Cerebellar cortex (tissue), 1 donor: ENCODE measurements at places on chromosomes 2 and 18.

DNA sequence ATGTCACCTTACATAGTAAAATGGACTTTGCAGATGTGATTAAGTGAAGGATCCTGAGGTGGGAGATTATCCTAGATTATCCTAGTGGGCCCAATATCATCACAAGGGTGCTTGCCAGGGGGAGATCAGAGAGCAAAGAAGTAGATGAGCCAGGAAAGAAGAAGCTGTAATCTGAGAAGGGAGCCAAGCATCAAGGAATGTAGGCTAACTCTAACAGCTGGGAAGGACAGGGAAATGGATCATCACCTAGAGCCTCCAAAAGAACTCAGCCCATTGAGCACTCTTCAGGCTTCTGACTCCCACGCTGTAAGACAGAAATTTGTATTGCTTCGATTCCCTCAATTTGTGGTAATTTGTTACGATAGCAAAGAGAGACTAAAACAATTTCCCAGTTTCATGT, 309.9 kb downstream of the LRP1B start:
- no peak for DNase-seq

GRCh38 chr2:81148323-81148722, 843.8 kb upstream of the LRRTM1 start:
- no peak for DNase-seq

GRCh38 chr18:48229552-48229981, 179.6 kb downstream of the ZBTB7C start:
- DNase-seq: no peak

DNA sequence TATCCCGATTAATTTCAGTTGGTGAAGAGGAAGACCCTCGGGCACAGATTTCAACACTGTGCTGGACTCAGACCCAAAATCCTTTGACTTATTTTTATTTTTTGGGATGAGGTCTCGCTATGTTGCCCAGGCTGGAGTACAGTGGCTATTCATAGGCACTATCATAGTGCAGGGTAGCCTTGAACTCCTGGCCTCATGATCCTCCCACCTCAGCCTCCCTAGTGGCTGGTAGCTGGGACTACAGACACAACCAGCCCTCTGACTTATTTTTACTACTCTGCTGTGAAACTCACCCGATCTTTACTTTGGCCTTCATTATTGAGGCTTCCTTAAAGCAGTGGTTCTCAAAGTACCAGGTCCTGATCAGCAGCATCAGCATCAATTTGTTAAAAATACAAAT, 18.2 kb upstream of the ADAM17 start:
- no peak for DNase-seq

GRCh38 chr18:730692-731091, 18.3 kb upstream of the ENOSF1 start:
- DNase-seq: no peak

DNA sequence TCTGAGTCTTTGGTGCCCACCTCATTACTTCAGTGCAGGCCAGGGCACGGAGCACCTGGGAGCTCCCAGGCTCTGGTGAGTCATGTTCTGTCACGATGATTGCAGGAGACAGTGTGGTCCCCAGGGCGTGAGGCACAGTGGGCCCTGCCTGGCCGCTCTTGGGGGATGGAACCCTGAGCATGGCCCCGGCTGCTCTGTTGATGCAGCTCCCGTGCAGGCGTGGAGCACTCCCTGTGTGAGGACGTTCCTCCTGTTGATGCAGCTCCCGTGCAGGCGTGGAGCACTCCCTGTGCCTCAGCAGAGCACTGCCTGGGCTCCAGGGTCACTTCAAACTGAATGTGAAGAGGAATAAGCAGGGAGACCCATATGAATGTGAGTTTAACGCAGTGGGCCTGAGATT, 30.1 kb downstream of the COPS9 start:
- no peak for DNase-seq

DNA sequence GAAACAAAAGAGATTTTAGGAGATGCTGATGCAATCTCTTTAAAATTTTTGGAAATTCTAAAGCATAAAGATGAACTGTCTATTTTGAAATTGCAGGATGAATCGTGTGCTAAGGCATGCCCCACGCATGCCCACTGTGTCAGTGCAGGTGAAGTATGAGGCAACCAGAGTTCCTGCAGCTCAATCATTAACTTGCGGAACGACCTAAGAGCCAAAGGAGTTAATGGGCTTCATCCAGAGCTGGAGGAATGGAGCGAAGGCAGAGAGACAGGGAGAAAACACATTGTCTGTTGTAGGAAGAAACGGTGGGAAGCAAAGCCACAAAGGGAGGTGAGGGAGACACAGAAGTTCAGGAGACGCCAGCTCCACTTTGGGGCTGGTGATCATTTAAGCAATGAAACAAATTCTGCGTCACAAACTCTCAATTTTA, 265.2 kb downstream of the CCDC85A start:
- DNase-seq: no peak

GRCh38 chr18:3172097-3172496, 47.7 kb downstream of the MYOM1 start:
- no peak for DNase-seq
